Stimulated activated CD4-positive, alpha-beta T cell treated with anti-CD3 and anti-CD28 coated beads, Interleukin-2, amount 100 ng/mL, for 24 hours (primary cell): ENCODE measurements at places on chromosomes 1 and 21.

DNA sequence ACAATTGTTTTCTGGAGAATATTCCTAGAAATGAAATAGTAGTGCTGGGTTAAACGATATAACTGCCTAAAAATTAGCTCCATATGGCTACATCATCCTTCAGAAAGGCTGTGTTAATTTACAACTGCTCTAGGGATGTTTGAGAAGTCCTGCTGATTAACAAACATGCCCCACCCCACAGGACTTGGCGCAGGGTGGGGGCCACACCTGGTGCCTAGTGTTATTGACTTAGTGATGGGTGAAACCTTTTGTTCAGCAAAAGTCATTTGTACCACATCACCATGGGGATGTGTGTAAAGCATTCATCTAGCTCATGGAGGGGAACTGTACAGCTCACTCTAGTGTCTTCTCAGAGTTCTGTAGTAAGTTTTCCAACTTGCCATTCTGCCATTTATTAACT, 492.8 kb downstream of the CAMTA1 start:
- no peak for DNase-seq

DNA sequence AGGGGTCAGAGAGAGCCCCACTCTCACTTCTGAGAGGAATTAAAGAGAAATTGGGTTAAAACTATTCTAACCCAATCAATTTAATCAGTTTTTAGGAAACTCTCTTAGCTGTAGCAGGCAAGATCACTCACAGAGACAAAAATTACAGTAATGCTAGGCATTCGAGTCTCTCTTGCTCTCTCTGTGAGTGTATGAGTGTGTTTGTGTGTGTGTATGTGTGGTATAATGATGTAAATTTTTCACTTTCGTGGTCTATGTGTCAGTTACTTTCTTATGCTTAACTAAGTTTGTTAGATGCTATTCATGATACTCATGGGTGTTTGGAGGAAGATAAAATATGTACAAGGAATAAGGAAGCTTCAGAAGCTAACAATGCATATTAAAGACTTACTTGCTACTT, 131.3 kb downstream of the FASLG start:
- no peak for DNase-seq

DNA sequence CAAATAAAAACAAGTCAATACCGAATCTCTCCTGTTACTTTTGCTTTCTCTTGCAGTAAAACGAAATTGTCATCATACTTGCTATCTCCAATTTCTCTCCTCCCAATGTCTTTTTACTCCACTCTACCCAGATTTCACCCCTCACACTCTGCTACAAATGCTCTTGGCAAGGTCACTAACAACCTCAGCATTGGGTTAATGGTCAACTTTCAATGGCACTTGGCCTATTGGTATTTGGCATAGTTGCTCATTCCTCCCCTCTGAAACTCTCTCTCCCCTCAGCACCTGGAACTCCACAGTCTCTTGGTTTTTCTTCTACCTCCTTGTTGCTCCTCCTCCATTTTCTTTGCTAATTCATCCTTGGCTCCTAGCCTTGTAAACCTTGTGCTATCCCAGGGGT, 367.3 kb downstream of the PTPRU start:
- DNase-seq, result no peak

DNA sequence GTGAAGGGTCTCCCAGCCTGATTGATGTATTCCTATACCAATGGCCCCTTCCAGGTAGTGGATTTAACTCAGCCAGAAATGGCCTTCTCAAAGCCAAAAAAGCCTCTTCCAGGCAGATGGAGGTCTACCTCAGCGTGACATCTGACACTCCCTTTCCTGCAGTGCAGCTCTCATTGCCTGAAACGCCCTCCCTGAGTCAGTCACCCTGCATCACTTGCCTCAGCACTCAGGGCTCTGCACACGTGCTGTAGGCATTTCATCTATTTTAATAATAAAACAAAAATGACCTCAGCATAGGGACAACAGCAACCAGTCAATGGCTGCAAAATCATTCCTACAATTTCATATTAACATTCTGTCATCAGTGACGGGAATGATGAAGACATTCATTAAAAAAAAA, 64.4 kb upstream of the GJA5 start:
- no peak for DNase-seq

DNA sequence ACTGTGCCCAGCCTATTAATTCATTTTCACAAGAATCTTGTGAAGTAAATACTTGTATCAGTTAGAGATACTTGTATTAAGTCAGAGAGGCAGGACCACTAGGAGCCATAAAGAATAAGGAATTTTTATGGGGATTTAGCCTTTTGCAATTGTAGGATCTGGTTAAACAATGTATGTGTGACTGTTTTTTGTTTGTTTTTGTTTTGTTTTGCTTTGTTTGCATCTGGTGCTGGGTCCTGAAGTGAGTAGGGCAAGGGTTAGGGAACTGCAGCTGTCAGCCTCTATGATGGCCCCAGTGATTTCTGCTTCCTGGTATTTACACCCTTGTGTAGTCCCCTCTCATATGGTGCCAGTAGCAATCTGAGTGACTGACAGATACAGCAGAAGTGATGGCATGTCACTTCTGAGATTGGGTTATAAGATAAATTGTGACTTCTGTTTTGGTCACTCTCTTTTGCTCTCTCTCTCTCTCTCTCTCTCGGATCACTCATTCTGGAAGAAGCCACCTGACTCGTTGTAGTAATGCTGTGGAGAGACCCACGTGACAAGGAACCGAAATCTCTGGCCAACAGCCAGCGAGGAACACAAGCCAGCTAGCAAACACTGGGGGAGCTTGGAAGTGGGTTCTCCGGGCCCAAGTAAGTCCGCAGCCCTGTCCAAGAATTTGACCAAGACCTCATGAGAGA, 96.2 kb upstream of the MARK1 start:
- DNase-seq, result no peak
